T1000 (cell line): ENCODE measurements at places on chromosomes 2 and 18.

GRCh38 chr18:13241893-13242175 is 23.3 kb downstream of the LDLRAD4 start:
- DNase-seq: no peak

DNA sequence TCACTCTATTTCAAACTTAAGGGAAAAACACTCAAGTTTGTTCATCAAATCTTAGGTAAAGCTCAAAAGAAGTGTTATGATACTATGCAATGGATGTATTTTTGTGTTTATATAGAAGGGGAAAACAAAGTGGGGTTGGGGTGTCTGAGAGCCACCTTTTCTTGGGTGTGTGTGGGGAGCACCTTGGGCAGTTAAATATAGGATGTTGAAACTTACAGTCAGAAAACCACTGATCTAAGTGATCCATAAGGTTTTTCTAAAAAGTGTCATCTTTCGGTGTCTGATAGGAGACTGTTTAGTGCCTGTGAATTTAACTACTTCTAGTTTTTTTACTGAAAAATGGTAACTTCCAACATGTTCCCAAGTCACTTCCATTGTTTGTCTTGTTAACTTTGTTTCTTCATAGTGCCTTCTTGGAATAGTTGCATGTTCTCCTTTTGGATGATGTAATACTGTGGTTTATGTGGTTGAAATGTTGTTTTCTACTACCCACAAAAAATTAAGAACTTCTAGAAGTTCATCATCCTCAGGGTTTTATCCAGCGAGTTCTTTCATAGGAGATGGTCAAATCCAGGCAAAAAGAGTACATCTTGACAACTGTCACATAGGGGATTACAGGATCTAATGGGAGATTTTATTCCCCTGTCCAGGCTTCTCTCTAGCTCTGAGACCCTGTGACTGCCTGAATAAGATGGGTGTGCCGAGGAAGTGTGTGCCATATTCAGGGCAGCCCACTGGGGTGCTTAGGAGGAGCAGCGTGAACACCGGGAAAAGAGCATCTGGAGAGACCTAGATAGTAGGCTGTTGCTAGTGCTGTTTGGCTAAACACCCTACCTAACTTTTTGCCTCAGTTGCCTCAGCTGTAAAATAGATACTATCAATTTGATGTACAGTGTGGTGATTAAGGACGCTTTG is 46.2 kb downstream of the CAB39 start:
- DNase-seq: no peak

- DNase-seq: no peak
Measured at GRCh38 chr18:2223849-2224248, 347.5 kb downstream of the METTL4 start.

- no peak for DNase-seq
Measured at GRCh38 chr2:17576802-17577201, 36.3 kb downstream of the VSNL1 start.

DNA sequence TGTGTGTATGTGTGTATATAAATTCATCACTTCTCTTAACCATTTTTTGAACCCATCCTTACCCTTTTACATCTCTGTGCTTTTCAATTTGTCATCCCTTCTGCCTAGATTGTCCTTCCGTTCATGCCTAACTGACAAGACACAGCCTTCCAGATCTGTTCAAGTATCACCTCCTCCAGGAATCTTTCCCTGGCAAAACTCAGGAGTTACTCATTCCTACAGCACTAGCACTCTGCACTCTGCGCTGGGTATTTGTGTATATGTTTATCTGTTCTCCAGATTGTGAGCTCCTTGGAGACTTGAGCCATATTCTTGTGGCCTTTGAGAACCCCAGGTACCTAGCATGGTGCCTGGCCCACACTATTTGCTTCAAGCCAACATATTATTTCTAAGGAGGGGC is 26.8 kb upstream of the ASXL2 start:
- DNase-seq: no peak

- no peak for DNase-seq
Measured at GRCh38 chr2:124489686-124490085, 464.6 kb downstream of the CNTNAP5 start.

GRCh38 chr2:96470636-96471035 is 34.5 kb downstream of the NEURL3 start:
- no peak for DNase-seq

DNA sequence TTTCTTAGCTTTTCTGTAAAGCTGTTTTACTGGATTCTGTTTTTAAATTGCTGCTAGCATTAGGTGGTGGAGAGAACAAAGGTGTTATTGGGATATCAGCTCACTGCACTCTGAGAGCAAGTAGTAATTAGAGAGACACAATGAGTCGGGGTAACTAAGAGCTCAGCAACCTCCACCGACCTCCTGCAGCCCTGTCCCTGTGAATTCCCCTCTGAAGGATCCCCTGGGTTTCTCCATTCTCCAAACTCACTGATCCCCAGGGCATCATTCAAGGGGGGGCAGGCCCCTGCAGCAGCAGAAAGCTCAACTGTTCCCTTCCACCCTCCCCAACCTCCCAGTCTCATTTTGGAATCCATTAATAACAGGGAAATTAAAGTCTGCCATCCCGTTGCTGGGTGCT is 73.0 kb downstream of the MTCL1 start:
- DNase-seq: no peak

- DNase-seq: no peak
Measured at GRCh38 chr2:57084697-57085281, 901.0 kb downstream of the CCDC85A start.

GRCh38 chr18:77108001-77108692 is 24.4 kb downstream of the MBP start:
- DNase-seq: no peak

DNA sequence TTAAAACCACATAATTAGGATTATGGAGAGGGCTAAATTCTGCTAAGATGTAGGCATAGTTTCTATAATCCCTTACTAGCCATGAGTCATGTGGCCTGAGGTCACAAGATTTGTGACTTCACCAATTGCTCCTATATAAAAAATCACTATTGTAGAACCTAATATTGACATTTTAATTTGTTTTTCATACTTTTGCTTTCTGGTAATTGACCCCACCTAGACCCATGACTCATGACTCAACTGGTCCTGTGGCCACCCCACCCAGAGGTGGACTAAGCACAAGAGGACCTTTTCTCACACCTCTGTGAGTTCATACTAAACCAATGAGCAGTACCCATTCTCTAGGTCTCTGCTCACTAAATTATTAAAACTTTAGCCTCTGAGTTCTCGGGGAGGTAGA is 1567.5 kb upstream of the LRRTM1 start:
- peak; percentile 32 for DNase-seq

DNA sequence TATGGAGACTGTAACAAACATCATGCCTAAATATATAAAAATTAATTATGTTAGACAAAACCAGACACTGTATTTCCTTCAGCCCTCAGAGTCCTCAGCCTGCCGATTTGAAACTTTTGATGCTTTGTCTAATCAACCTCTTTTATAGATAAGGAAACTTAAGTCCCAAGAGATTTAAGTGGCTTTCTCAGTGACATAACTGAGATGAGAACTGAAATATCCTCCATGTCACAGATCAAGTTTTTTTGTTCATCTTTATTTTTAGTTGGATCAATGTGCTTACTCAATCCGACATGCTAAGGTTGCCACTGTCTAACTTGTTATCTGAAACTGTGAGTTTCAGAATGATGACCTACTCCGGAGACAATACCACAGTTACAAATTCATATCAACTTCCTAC is 72.3 kb downstream of the BARD1 start:
- DNase-seq: no peak

GRCh38 chr2:3405307-3405706 is 25.8 kb downstream of the TRAPPC12 start:
- no peak for DNase-seq

DNA sequence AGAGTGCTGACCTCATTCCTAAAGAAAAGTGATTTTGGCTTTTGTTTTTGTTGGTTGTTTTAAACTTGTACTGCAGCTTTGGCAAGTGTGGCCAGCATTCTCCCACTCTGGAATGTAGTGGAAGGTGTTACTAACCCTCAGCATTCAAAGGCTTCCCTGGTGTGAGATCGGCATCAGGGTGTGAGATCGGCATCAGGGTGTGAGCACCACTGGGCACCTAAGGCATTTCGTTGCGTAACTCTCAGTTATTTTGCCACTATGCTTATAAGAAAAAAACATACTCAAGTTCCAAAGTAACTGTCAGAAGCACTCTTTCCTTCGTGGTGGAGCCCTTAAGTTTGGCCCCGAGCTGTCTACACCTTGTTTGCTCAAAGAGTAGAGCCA is 1.7 kb downstream of the CYBRD1 start:
- DNase-seq: no peak

GRCh38 chr2:33158482-33159003 is 211.8 kb downstream of the LTBP1 start:
- DNase-seq: peak; percentile 7

- no peak for DNase-seq
Measured at GRCh38 chr2:217793566-217794132, 209.1 kb downstream of the TNS1 start.

DNA sequence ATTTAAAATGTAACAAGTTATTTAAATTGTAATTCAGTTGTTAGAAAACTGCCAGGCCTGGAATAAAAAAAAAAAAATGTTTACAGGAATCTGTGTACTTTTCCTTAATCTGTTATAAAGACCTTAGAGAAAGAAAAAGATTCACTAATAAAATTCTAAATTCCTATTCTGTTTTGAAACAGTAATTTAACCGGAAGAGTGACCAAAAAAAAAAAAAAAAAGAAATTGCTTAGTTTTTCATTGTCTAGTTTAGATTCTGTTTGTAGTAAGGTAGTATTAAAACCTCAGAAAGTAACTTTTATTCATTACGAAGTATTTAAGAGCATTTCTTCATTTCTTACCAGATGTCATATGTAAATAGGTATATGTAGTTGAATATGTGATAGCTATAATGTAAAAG is 2.5 kb downstream of the REL start:
- DNase-seq: no peak

DNA sequence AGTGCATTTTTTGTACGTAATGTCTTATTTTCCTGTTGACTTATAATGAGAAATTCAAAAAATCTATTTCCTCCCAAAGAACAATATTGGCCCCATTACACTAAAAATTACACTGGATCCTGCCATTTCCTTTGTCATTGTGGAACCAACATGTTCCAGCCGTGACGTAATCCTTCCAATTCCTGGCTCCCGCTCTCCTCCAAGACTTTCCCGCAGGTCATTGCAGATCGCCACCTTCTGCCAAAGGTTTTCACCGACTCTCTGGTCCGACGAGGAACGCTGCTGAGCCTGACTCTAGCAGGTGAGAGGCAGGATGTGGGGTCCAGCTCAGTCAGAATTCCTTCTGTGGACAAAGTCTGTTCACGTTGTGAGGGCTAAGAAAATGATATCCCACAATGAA is 38.0 kb downstream of the PTGR3 start:
- DNase-seq: no peak

DNA sequence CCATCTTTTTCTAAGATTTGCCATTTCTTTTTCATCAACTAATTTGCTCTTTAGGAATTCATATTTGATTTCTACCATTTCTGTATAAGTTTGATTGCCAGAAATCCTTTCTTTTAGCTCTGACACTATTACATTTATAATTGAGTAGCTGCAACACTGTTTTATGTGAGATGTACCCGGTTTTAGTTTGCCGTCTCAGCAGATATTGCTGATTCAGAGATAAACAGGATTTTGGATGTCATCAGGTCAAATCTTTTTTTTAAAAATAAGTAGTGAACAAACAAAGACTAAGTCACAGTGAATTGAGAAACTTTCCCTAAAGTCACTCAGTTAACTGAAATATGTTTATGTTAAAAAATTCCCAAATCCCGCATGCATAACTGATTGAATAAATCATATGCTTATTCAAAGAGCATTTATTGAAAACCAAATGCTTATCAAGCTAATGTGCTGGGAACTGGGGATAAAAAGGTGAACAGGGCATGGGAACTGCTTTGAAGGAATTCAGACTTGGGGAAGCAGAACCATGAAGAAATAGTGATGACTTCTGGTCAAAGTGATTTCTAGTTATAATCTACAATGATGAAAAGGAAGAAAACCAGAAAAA is 19.5 kb upstream of the CCDC102B start:
- DNase-seq: no peak

DNA sequence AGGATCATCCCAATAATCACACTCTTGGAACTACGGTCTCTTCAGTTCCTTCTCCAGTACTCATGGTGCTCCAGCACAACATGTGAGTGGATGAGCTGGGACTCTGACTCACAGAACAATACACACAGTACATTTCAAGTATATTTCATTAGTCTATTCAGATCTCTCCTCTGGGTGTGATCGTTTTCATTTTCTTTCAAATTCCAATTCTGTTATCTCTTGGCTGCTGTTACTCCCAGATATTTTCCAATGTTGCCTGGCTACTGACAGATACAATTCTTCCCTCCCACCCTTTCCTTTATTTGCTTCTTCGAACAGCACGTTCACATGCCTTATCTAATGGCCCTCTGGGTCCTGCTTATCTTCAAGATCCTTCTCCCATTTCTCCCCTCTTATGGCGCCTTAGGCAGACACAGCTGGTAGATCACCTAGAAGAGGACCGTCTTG is 216.0 kb downstream of the ACKR3 start:
- no peak for DNase-seq

- no peak for DNase-seq
Measured at GRCh38 chr2:74867841-74868658, 34.1 kb downstream of the HK2 start.

DNA sequence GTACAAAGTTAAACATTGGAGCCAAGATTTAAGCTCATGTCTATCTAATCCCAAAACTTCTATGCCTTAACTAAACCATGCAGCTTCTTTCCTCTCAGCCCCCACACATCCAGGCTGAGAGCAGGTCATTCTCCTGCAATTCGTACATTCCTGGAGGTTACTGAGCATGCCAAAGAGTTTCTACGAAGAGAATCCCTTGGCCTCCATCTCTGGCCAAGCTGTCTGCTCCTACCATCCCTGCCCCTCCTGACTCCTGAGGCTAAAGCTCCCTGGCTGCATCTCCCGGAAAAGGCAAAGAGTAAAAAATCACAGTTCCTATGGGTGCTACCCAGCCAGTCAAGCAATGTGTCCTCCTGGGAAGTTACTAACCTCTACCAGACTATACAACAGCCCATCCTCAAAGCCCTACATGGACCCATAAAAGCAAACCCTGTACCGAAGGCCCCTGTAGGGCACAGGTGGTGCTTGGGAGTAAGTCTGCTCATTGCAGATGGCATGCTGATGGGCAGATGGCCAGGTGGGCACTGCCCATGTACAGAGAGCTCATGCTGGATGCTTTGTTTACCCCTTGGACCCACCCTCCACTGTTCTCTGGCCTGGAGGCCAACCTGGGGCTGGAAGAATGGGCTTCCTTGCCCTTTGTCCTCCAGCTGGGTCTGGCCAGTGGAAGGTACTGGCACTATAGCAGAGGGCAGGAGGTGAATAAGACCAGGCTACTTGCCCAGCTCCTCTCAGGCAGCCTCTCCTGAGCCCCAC is 99.5 kb downstream of the TTC32 start:
- no peak for DNase-seq

- peak; percentile 52 for DNase-seq
Measured at GRCh38 chr2:101463911-101464641, 10.8 kb downstream of the RFX8 start.
